ENCODE measurements at places on chromosomes 16 and 17.

- no peak for DNase-seq
These were observed 73.8 kb downstream of the C17orf58 start for GRCh38 chr17:67922503-67922902.

GRCh38 chr17:35468475-35468874 lies 19.9 kb upstream of the SLFN13 start:
- no peak for DNase-seq

DNA sequence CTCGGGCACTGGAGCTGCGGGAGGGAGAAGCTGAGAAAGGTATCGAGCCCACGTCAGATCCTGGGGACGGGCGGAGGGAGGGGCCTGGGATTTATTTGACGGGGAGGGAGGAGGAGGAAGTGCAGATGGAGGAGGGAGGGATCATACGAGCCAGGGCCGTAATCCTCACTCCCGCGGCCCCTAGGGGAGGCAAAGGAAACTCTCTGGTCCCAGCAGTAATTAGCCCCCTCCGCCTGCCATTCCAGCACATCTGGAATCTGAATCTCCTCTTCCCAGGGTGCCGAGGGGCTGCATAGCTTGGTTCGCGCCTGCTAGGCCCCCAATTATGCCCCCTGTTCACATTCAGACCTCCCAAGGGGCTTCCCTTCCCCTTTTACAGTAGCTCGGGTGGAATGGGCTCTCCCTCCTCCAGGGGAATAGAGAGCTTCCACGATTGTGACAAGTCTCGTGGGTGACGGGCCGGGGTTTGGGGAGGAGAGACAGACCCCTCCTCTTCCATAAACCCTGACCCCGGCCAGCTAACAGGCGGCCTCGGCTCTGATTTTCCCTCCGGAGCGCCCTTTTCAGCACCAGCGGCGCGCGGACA lies at the start of gene SEZ6L2:
Gene SEZ6L2, minus strand, starts transcription at position 35 of the 586 bp plus-strand sequence. CDS start 531 bp downstream, outside the sequence.
- DNase-seq: peak; percentile 85

GRCh38 chr17:47812146-47812920 lies 9.3 kb downstream of the OSBPL7 start:
- DNase-seq: no peak

Data from kidney epithelial cell (primary cell).